ENCODE measurements at places on chromosomes 3 and 15.
A peak's percentile ranks its signal among the peaks of the same experiment; 100 is the strongest.

DNA sequence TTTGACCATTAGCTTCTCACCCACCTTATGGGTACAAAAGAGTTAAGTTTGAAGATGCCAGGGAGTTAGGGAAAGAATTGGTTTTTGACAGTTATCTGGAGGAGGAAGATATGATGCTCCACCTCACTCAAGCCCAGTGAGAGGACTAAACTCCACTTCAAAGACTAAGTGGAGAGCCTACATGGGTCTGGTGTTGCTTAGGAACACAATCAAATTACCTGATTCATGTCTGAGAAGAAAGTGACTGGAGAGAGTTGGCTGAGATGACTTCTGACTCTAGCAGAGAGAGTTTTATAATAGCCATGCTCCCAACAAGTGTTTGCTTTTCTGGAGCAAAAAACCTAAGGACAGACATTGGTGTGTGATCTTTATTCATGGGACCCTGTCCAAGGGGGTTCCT, 43.3 kb downstream of the SUCNR1 start:
- DNase-seq, result no peak

DNA sequence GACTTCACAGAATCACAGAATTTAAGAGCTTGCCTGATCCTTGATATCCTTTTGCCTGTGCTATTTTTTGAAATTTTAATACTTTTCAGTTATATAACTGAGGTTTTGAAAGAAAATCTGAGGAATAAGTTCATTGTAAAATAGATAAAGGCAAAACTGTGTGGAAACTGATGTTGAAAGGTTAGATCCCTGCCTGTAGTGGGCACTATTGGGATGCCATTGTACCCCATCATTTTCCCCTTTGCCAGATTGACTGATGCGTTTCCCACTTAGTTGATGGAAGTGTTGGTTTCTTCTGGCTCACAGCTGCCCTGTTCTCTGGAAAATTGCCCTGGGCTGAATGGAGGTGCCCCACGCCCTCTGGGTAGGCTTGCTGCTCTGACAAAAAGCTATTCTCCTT, 387.9 kb downstream of the RBMS3 start:
- no peak for DNase-seq

- DNase-seq, result no peak
Observed at GRCh38 chr15:67059127-67059553, 6.3 kb upstream of the SMAD3 start.

DNA sequence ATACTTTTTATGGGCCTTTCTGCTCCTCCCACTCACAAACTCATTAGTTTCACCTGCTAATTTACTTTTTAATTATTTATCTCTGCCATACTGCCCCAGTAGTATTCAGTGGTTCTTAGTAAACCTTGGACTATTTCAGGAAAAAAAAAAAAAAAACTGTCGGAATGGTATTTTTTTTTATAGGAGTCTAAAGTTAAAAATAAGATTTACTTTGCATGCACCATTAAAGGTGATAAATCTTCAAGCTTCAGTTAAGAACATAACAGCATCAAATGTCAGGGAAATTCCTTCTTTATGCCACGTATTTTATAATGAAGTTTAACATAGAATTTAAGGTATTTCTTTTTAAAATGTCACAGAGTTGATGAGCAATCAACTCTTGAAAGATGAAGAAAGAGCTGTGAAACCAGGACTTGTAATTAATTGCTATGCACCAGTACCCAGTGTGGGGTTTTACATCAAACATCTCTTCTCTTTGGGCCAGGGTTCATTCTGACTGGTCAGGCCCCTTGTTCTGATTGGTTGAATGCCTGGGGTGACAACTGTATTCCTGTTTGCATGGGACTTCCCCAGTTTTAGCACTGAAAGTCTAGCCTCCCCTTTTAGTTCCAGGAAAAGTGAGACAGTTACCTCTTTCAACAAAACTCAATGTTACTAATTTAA, 40.3 kb upstream of the PTPRG start:
- DNase-seq, result peak; percentile 13

- no peak for DNase-seq
Observed at GRCh38 chr3:124032311-124032880, 40.5 kb upstream of the ROPN1 start.

DNA sequence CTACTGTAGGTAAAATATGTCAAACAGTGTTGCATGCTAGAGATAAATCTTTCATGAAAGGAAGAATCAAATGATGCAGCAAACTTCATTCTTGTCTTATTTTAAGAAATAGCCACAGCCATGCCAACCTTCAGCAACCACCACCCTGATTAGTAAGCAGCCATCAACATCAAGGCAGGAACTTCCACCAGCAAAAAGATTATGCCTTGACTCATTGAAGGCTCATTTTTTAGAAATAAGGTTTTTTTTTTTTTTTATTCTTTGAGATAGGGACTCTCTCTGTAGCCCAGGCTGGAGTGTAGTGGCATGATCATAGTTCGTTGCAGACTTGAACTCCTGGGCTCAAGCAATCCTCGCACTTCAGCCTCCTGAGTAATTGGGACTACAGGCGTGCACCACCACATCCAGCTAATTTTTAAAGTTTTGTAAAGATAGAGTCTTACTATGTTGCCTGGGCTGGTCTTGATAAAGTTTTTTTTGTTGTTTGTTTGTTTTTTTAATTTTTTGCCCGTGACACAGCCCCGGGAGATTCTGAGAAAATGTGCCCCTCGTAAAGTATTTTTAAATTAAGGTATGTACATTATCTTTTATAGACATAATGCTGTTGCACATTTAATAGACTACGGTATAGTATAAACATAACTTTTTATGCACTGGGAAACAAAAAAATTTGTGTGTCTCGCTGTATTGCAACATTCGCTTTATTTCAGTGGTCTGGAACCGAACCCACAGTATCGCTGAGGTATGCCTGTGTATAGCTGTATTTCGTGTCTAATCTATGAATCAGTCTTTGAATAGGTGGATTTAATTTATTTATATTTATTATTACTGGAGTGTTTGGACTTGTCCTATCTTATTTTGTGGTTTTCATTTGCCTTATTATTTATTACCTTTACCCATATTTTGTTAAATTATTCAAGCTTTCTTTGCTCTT, 23.3 kb downstream of the SNRK start:
- DNase-seq, result no peak

DNA sequence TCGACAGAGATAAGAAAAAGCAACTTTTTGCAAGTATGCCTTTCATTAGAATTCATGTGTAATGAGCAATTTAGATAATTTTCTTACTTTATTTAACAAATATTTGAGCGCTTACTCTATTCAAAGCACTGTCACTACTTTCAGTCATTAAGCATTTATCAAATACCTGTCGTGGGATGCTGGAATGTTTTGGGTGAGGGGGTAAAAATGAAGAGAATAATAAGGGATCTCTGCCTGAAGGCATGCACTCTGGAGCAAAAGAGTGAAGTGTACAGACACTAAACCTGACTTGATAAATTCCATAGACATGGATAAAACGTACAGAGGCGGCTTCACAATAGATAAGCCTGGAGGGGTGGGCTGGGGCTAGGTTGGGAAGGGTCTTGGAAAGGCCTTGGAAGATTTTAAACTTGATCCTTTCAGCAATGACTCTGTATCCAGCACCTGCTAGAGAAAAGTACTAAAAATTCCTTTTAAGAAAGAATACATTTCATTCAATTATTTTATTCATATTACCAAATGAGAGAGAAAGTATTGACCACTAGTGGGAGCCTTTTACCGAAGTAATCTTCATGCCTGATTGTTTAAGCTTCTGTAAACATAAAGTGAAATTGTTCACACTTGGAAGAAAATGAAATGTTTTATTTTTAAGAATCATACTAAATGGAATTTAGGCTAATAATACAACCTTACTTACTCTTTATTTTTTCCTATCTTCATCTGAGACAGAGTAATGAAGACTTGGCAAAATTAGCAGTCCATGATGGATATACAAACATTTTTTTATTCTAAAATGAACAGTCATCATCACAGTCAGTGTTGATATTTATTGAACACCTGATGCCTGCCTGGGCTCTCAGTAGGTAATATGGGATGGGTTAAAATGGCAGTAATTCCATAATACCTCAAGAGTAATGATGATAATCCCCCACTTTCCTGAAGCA, 113.2 kb downstream of the PPP2R3A start:
- no peak for DNase-seq

DNA sequence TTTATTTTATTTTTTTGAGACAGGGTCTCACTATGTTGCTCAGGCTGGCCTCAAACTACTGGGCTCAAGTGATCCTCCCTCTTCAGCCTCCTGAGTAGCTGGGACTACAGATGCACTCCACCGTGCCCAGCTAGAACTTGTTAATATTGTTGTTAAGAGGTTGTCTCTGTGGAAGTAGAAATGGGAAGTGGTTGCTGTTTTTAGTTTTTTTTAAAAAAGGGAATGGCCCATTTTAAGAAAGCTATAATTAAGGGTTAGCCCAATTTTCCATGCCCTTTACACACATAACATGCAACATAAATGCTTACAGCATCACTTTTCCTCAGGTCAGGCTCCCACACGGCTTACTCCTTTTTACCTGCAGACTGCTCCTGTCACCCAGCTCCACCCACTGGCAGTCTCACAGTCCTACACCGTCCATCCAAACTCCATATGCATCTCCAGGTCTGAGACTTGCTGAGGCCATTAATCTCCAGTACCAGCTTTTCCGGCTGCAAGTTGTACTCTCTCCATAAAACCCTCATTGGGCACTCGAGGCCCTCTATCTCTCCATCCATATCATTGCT, 19.8 kb downstream of the MORC1 start:
- DNase-seq, result no peak

GRCh38 chr3:64244011-64244942, 19.0 kb upstream of the PRICKLE2 start:
- DNase-seq, result no peak

- DNase-seq, result no peak
Observed at GRCh38 chr15:96264801-96265515, 65.5 kb upstream of the NR2F2 start.

GRCh38 chr3:169841171-169841570, 28.5 kb upstream of the LRRC34 start:
- no peak for DNase-seq

DNA sequence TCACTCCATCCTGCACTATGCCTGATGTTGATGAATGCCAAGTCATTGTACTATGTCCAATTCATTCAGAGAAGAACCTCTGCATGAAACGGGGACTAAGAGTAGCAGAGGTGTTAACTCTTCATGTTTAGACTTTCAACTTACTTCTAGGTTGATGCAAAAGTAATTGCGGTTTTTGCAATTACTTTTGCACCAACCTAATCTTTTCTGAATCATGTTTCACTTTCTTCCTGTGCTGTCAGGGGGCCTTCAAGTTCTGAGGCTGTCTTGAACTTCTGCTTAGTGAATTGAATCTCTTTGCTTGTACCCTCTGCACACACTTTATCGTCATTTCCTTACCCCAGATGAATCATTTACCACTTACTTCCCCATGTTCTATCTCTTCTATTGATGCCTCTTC, 636.2 kb downstream of the NAALADL2 start:
- no peak for DNase-seq

GRCh38 chr15:54772663-54773062, 424.1 kb downstream of the RSL24D1 start:
- no peak for DNase-seq

DNA sequence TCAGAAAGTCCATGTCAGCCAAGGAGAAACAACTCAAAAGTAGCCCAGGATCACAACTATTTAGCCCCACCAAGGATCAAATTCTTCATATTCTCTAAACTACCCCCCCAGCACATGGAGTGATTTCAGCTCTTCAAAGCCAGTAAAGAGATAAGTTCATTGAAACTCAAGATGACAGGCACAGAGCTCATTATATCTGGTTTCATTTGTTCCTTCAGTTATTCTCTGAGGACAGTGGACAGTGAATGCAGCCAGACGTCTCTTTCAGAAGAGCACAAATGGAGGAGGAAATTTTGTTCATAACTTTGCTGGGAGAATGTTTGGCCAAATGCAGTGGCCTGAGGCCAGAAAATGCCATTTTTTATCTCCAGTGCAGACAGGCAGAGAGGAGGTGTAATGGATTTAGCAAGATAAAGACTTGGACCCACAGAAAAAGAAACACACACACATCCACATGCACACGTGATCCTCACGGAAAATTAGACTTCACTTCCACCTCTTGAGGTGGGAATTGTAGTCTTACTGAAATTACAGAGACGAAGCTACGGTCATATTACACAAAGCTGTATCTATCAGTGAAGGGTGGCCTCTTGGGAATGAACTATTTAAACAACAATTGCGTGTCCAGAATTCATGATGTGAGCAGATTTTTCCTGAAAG, 64.6 kb downstream of the HES1 start:
- no peak for DNase-seq

DNA sequence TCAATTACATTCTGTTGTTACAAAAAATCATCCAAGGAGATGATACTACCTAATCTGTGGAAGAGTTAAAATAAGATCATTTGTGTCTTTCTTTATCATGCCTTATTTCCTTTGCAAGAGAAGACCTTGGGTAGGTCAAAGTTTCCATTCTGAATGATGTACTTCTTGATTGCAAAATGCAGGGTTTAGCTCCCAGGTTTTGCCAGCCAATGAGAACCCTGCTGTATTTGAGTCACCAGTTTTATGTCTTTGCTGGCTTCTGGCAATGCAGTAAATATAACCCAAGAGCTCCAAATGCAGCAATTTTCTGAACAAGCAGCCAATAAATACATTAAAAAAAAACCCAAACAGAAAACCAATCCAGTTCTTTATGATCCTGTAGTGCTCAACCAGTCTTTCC, 204.9 kb downstream of the CADPS start:
- DNase-seq, result no peak

- peak; percentile 99 for DNase-seq
Observed at GRCh38 chr3:31531992-31532586, 636 bp upstream of the STT3B start.

DNA sequence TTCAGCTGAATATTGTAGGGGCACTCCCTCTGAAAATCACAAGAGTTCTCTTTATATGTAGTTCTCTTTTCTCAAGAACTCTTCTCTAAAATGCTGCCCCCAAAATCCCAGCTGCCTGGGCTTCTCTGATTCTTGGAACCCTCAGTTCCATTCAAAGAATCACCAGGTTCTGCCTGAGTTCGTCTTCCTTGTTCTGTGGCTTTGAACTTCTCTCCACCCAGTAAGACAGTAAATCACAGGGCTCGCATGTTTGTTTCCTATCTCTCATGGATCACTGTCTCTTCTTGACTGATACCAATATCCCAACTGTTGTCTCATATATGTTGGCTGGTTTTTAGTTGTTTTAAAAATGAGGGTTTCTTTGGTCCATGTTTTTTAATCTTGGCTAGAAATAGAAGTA, 359.5 kb upstream of the CBLB start:
- no peak for DNase-seq

DNA sequence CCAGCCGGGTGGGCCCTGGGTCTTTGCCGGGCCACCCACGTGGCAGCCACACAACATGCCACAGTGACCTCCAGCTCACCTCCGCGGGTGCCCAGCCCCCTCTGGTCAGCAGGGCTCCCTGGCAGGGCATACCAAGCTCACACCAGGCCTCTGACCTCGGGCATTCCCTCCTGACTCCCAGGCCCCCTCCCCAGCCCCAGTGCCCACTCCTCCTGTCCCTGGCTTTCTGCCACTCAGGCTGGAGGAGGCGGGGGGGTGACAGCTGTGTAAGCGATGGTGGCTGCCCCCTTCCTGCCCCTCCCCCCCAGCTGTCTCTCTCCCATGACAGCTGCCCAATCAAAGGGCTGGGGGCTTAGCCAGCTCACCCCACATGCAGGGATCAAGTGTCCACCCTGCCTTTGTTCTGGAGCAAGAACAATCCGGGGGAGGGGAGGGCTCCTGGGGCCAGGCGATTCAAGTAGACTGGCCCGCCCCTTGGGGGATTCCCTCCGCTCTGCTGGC, 3.3 kb downstream of the PCBP4 start:
- no peak for DNase-seq

Data from stimulated activated CD4-positive, alpha-beta T cell treated with anti-CD3 and anti-CD28 coated beads, Interleukin-4, amount 100 ng/mL, for 48 hours (primary cell).